ENCODE measurements at places on chromosomes 5 and 9. TPM values are rescaled to one million over a fixed set of nuclear protein-coding genes. Genes with fewer than 3 reads are reported as not detected.

- DNase-seq: no peak
Measured at GRCh38 chr5:74356009-74356695, 284.4 kb downstream of the ENC1 start.

- DNase-seq: no peak
Measured at GRCh38 chr9:89477811-89478630, 19.9 kb downstream of the SEMA4D start.

DNA sequence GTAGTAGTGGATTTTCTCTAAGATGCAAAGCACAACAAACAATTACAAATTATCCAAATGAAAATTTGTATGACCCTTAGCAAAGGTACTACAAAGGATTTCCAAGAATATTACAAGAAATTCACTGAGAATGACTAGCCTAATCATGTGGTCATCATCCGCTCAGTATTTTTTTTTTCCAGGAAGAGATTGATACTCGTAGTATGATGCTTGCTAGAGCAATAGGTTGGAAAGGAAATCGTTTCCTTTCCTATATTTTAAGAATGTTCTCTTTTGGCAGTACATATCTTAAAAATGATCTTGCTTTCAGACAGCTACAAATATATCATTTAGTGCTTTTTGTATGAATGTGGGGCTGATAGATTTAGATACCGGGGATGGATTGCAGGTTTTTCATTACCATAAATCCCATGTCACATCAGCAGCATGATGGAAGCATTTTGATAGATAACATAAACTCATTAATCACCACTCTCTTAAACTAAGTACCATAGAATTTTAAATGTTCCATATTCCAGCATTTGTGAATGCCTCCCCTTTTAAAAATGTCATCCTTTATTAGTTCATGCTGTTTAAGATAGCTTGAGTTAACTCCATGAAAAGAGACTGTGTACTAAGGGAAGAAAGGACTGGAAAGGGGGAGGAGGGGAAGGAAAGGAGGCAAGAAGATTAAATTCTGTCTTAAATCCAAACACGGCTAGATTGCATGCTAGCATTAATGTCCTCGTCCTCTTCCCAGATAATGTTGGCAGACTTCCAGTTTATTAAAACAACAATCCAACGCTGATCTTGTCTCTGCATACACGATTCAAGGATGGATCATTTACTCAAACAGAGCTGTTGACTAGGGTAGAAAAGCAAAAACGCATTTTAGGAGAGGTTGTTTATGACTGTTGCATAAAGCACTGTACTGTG, 311.7 kb upstream of the ZNF608 start:
- DNase-seq: peak; percentile 47

DNA sequence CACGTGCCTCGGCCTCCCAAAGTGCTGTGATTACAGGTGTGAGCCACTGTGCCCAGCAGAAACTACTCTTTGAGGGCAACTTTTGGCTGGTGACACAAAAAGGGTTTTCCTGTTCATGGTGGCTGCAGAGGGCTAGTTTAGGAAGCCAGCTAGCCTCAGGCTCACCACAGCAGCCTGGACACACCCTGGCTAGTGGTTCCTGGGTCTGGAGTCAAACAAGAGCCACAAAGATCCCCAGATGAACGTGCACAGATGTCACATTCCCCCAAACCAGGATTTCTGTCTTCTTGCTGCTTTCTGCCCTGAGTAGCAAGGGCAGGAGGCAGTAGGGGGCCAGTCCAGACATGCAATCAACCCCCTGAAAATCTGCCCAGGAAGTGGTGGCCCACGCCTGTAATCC, 6.8 kb downstream of the HBEGF start:
- no peak for DNase-seq

DNA sequence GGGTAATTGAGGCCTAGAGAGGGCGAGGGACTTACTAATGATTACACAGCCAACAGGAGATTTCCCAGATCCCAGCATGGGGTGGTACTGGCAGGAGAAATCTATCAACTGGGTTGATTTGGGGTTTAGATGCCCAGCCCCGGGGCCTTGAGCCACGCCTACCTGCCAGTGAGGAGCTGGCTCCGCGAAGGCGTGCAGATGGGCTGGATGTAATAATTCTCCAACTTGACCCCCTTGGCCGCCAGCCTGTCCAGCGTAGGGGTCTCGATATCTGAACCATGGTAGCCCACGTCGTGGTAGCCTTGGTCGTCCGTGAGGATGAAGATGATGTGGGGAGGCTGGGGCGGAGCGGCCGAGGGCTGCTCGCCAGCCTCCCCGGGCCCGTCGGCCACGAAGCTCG, 804 bp downstream of the ARSI start:
- no peak for DNase-seq

DNA sequence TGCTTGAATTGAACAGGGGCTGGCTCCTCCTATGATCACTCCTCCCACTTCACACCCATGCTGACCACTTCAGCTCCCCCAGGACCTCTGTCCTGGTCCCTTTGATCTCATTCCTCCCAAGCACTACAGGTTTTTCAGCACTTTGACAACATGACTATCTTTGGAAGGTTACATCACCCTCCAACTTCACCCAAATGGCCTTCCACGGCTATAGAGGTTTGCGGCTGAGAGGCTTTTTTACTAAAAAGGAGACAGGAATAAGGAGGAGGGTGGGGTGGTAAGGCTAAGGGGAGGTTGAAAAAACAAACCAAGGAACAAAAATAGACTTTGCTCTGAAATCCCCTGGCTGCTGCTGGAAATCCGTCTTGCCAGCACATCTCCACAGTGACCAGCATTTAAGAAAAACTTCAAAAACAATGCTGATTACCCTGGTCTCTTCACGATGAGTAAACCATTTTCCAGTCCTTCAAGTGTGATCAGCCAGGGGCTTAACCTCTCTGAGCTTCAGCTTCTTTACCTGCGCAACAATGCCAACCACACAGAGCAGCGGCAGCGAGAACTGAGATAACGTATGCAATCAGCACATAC, 102.7 kb downstream of the DPYSL3 start:
- DNase-seq: no peak

- no peak for DNase-seq
Measured at GRCh38 chr5:124582561-124582840, 163.9 kb downstream of the ZNF608 start.

DNA sequence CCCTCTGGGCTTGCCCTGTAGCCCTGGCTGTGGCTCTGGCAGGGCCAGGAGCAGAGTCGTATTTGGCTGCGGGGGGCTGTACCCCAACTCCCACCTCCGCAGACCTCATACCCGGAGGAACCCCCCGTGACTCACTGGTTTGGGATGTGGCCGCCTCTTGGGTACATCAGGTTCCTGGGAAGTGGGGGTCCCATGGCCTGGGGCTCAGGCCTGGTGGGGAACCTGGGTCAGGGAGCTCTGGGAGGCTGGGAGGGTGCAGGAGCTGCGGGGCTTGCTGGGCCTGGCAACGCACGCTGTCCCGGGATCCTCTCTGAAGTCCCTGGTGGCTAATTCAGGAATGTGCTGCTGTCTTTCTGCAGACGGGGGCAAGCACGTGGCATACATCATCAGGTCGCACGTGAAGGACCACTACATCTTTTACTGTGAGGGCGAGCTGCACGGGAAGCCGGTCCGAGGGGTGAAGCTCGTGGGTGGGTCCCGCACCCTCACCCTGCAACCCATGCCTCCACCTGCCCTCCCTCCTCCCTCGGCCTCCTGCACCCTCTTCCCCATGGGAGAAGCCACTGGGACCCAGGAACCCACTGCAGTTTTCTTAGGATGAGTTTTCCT, 2.4 kb downstream of the LCN1 start:
- no peak for DNase-seq

DNA sequence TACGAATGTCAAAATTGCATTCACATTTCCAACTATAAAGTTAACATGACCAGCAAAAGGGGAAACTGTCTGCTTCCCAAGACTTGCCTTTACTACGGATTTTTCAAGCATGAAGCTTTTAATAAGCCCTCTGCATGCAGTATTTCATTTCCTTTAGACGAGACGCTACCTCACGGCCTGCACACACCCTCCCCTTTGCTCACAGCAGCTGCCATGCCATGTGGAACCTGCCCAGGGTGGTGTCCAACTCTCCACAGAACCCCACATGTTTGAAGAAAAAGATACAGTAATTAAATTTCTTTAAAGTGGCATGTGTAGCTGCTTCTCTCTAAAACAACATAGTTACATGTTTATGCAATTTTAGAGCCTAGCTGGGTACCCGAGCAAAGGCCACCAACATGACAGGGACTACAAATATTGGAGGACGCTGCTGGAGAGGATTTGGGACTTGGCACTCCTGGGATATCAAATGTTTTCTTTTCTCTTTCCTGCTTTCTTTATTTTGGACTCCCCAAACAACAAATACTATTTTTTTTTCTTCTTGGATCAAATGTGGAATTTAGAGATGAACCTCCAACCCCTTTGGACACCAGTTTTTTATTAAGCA, 256.9 kb upstream of the PCSK5 start:
- DNase-seq: no peak

DNA sequence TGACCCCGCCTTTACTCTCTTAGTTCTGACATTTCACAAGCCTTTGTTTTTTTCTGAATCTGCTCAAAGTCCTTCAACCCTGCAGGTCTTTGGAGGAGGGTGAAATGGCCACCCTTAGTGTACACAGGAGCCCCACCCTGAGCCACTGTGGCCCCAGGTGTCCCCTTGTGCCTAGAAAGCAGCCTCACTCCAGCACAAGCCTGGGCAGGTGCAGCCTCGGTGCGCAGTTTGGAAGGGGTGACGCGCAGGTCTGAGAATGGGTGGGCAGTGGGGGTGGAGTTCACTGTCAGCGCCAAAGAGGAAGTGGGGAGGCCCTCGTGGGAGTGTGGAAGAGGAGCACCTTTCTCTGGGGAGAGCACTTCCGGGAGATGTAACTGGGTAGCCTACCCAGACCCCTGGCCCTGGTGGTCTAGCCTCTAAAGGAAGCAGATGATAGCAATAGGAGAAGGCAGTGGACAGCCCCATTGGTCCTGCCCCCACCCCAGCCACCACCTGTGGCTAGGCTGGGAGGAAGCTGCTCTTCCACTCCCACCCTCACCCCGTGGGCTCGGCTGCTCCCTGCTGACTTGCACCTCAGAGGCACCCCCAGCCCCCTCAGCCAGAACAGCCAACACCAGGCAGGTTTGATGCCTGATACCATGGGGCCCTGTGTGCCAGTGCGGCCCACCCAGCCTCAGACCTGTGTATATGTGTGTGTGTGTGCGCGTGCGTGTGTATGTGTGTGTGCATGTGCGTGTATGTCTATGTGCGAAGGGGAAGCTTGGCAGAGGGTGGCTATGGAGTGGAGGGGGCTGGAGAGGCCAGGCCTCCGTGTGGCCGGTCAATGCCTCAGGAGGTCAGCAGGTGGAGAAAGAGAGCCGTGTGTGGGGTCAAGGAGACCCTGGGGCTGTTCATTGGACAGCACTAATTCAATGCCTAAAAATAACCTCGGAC, 16.8 kb upstream of the DAB2IP start:
- DNase-seq: no peak

- no peak for DNase-seq
Measured at GRCh38 chr5:155522540-155522939, 509.0 kb downstream of the KIF4B start.

- DNase-seq: no peak
Measured at GRCh38 chr5:178555771-178556211, 34.4 kb downstream of the COL23A1 start.

- no peak for DNase-seq
Measured at GRCh38 chr5:53180538-53180937, 71.0 kb upstream of the MOCS2 start.

GRCh38 chr9:121852651-121853616, 201.5 kb downstream of the DAB2IP start:
- DNase-seq: no peak

DNA sequence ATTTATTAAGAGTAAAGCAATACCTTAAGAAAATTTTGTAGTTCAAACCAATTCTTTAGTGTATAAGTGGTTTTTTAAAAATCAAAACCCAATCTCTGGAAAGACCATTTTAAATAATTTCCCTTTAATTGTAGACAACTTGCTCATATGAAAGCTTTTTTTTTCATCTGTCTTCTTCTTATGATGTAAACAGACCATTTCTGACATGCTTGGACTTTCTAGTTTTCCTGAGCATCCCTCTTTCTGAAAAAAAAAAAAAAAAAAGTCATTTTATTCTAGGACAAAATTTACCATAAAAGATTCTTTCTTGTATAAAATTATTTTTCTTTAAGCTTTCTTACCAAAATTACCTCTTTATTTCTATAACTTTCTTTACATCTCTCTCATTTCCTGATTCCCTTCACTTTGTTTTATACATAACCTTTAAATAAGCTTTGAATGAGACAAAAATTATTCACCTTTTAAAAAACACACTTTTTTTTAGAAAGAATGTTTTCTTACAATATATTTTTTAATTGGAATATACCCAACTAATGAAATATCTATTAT, 67.5 kb downstream of the COL15A1 start:
- DNase-seq: no peak

DNA sequence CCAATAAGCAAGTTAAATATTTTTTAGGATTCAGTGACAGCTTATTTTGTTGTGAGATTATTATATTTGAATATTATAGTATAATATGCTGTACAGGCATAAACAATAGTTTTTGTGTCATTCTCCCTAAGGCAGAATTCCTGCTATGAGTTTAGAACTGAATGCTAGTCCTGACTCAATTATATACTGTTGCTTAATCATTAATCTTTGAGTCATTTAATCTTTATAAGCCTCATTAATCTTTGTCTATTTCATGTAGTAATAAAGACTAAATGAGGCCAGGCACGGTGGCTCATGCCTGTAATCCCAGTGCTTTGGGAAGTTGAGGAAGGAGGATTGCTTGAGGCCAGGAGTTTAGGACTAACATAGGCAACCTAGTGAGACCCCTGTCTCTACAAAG, 3.6 kb upstream of the DCP2 start:
- no peak for DNase-seq

The C9orf40 gene
- 2.2 TPM for polyA plus RNA-seq

The PRLR gene
- 0.59 TPM for polyA plus RNA-seq

The FGF10 gene
- not detected for polyA plus RNA-seq

The CBY3 gene
- not detected for polyA plus RNA-seq

The ADGRV1 gene
- 0.15 TPM for polyA plus RNA-seq

The PCDHGA2 gene
- 6.8 TPM for polyA plus RNA-seq

The KIF4B gene
- polyA plus RNA-seq: not detected

The SLC6A18 gene
- polyA plus RNA-seq: not detected

The FAM153A gene
- polyA plus RNA-seq: not detected
